ENCODE measurements at places on chromosomes 2 and 18.

DNA sequence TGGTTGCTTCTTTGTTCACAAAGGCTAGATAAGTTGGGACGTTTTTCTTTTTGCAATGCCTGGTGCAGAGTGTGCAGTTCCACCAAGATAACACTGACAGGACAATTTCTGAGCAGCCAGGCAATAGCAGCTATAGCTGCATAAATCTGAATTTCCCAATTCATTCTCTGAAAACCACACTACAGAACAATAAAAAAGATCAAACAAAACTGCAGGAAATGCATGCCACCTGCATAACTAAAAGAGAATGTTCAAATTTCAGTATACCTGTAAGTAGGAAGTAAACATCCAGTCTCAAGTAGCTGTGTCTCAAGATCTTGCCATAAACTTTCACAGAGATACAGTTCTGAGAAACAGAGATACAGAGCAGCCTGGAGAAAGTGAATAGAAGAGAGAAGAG is 5.3 kb upstream of the KCTD18 start:
- DNase-seq, result no peak

DNA sequence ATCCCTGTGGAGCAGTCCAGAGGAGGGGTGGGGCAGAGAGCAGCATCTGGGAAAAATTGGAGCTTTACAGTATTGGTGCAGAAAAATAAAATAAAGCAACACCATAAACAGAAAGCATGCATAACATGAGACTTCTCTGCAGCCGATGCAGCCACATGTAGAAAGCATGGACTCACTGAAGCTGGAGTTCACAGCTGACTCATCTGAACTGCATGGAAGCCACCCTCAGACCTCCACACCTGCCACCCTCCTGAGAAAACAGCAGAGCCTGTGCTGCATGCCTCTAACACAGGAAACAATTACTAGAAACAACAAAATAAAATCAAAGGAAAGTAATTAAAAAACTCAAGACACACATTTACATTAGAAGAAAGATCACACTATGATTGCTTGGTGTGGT is 169.4 kb upstream of the ALKAL2 start:
- no peak for DNase-seq

DNA sequence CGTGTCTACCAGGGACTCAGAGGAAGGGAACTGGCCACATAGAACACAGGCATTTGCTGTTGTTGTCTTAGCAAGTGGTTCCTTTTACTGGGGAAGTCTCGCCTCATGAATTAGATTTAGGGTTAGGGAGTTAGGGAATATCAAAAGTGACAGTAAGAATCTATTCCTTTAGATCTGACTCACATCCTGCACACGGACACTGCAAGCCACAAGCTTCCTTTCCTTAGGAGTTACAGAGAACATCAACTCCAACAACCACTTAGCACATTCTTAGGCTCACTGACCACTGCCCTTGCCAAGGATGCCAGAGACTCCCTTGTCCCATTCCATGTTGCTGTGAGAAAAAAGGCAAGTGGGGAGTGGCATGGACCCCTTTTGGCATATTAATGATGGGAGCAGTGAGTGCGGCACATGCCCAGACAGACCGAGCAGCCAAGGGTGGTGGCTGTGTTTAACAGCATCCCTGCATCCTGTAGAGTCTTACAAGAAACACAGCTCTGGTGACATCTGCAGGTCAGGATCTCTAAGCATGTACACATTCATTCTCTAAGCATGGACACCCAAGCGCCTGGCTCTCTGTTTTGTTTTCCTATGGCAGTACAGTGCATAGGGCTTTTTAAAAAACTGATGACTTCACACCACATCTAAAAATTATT is 745.6 kb upstream of the RAB6C start:
- DNase-seq, result peak; percentile 53

DNA sequence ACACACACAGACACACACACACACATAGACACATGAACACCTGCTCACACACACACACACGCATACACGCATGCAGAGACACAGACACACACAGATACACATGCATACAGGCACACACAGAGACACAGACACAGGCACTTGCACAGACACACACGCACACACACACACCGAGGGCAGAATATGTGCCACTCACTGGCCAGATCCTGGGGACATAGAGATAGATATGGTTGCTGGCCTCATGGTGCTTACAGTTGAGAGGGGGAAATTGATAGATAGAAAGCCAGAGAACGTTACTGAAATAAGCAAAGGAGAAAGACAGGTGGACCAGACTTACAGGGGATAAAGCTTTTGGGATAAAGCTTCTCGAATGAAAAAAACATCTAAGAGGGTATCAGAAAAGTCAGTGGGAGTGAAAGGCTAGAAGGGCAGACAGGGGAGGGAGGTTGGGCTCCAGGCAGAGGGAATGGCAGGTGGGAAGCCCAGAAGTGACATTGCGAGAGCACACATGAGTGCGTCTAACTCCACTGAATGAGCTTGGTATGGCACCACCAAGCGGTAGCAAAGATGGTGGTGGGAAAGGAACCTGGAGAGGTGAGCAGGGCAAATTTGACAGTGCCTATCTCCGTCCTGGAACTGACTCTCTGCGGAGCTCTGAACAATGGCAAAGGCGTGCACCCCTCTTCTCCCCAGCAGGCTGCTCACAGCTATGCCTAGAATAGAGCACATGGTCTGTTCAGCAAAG is 390.1 kb upstream of the TRIB2 start:
- no peak for DNase-seq

Measured in tongue (tissue), 3 donors.